RPMI7951 (cell line): ENCODE measurements at places on chromosomes 16 and 17.

DNA sequence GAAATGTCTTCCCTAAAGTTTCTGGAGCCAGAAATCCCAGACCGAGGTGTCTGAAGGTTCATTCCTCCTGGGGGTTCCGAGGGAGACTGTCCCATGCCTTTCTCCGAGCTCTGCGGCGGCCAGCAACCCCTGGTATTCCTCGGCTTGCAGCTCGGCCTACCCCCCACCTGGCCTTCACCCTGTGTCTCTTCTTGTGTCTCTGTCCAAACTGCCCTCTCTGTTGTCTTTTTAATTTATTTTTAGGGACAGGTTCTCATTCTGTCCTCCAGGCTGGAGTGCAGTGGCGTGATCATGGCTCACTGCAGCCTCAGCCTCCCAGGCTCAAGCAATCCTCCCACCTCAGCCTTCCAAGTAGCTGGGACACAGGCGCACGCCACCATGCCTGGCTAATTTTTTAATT is 211.7 kb downstream of the SEC14L1 start:
- no peak for DNase-seq

GRCh38 chr17:64252831-64253230 is 10.2 kb downstream of the TEX2 start:
- DNase-seq = no peak

DNA sequence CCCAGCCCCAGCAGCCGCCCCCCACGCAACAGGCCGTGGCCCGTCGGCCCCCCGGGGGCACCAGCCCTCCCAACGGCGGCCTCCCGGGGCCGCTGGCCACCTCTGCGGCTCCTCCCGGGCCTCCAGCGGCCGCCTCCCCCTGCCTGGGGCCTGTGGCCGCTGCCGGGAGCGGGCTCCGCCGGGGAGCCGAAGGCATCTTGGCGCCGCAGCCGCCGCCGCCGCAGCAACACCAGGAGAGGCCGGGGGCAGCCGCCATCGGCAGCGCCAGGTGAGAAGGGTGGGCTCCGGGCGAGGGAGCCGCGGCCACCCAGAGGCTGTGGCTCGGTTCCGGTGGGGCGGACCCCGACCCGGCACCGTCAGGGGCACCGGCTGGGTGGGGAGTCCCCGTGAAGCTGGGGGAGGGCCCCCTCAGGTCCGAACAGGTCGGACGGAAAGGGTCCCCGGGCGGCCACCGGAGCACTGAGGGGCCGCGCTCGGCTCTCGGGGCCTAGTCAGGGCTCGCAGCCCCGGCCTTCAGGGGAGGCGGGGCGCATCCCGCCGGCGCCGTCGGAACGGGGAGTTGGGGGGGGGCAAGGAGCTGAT is 583 bp downstream of the ATXN2L start:
- no peak for DNase-seq

- no peak for DNase-seq
Observed at GRCh38 chr17:55518510-55518909, 7.3 kb upstream of the SMIM36 start.

- DNase-seq = peak; percentile 76
Observed at GRCh38 chr16:87240211-87241136, 76.7 kb downstream of the C16orf95 start.

GRCh38 chr17:48149787-48150463 is 42.4 kb downstream of the SNX11 start:
- DNase-seq = no peak

- DNase-seq = peak; percentile 70
Observed at GRCh38 chr16:67987460-67988160, 7.3 kb upstream of the DPEP3 start.

DNA sequence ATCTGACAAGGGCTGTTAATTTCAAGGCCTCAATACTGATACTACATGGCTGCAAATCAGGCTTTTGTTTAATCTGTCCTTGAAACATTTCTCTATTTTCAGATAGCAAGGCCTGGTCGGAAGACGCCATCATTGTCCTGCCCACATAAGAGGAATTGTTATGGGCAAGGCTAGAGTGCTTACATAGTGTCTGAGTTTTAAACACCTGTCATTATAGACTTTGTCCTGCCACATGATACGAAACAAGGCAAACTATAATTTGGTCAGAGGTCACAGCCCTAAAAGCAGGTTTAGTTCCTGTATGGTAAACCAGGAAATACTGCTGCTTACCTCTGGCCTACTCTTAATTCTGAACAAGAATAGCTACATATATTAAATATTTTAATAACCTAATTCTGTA is 104.4 kb downstream of the SSH2 start:
- no peak for DNase-seq

- no peak for DNase-seq
Observed at GRCh38 chr17:74743755-74744154, 4.7 kb upstream of the NHERF1 start.

DNA sequence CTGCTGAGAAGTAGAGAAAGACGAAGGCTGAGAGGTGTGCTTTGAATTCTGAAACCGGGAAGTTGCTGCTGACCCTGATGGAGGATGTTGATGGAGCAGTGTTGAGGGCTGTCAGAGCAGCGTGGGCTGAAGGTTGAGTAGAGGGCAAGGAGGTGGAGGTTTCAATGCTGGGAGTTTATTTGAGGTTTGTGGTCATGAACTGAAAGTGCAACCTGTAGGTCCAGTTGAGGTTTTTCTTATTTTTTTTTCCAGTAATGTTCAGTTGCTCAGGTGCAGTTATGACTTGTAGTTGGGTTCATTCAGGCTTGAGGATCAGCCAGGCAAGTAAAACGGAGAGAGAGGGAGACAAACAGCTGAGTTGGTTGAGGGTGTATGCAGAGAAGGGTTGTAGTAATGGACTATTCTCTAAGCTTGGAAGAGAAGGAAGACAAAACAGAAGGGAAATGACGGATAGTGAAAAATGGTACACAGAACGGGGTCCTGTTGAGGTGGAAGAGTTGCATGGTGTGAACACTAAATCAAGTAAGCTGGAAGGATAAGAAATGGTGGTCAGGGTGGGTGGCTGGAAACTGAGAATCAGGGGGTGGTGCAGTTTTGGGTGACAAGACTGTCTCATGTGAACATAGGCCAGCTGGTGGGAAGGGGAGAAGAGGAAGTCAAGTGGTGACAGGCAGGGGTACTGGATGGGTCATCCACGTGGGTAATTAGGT is 8.7 kb upstream of the UBE2G1 start:
- DNase-seq = no peak

DNA sequence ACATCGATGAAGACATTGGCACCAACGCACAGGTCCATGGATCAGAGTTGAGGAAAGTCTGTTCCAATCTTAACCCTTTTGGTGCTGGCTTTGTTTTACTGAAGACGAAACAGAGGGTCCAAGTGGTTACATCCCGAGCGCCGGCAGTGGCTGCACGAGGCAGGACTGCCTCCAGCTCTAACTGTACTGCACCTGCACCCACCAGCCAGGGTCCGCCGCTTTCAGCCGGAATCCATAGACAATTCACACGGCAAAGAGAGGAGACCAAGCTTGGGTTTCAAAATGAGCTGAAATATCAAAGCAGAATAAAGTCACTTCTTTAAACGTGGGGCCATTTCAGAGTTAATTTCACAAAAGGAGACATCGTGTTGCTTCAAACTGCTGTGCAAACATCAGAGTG is 21.2 kb upstream of the ZC3H18 start:
- no peak for DNase-seq

- DNase-seq = no peak
Observed at GRCh38 chr17:56733833-56734232, 99.9 kb downstream of the C17orf67 start.
